ENCODE measurements at places on chromosomes 4 and X. TPM values are rescaled to one million over a fixed set of nuclear protein-coding genes. Genes with fewer than 3 reads are reported as not detected.

GRCh38 chrX:115906276-115906675 is 264.3 kb upstream of the AGTR2 start:
- no peak for DNase-seq

GRCh38 chr4:62359441-62360155 is 1159.5 kb downstream of the ADGRL3 start:
- DNase-seq, result no peak

GRCh38 chr4:88098993-88099752 is 59.3 kb downstream of the ABCG2 start:
- no peak for DNase-seq

DNA sequence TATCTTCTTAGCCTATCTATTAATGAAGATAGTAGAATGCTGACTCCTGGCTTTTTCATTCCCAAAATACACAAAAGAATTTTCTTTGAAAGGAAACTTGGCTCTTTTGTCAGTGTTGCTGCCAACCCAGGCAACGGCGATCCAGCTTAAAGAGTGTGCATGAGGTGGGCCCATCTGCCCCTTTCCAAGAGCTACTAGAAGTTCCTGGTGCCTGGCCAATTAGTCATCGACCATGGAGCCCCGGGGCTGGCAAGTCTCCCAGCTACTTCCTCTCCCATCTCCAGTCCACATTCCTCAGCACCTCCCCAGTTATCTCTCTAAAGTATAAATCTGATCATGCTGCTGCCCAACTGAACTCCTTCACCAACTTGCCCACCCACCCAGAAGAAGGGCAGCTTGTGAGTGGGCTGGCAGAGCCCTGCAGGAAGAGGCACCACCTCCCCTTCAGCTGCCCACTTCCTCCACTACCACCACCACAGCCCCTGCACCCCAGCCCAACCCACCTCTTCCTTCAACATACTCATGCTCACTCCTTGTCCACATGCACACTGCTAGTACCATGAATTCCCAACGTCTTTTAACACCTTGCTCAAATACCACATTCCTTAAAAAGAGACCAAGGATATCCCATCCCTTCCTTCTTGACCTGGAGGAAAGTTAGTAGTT is 158.2 kb upstream of the MAP3K15 start:
- no peak for DNase-seq

DNA sequence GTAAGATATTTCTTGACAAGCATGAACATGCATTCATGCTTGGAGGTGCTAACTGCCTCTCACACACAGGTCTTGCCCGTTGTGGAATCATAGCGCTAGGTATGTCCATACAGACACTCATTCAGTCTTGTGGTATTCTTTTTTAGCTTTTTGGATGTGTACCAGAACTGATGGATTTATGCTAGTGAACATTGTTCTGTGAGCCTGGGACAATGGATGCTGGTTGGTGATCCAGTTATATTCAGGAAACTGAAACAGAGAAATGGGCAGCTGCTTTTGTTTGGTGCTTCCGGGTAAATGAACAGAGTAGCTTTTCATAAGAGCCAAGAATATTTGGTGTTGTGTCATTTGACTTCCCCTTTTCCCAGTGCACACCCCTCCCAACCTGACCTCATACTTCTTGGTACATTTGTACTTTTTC is 78.9 kb upstream of the SLC4A4 start:
- DNase-seq, result no peak

DNA sequence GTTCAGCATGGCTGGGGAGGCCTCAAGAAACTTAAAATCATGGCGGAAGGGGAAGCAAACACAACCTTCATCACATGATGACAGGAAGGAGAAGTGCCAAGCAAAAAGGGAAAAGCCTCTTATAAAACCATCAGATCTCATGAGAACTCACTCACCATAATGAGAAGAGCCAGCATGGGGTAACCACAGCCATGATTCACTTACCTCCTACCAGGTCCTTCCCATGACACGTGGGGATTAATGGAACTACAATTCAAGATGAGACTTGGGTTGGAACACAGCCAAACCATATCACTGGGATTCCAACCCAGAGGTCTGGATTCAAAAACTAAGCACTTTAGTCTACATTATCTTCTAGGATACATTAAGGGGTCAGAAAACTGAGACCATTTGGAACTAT is 609.6 kb upstream of the SPANXN1 start:
- no peak for DNase-seq

DNA sequence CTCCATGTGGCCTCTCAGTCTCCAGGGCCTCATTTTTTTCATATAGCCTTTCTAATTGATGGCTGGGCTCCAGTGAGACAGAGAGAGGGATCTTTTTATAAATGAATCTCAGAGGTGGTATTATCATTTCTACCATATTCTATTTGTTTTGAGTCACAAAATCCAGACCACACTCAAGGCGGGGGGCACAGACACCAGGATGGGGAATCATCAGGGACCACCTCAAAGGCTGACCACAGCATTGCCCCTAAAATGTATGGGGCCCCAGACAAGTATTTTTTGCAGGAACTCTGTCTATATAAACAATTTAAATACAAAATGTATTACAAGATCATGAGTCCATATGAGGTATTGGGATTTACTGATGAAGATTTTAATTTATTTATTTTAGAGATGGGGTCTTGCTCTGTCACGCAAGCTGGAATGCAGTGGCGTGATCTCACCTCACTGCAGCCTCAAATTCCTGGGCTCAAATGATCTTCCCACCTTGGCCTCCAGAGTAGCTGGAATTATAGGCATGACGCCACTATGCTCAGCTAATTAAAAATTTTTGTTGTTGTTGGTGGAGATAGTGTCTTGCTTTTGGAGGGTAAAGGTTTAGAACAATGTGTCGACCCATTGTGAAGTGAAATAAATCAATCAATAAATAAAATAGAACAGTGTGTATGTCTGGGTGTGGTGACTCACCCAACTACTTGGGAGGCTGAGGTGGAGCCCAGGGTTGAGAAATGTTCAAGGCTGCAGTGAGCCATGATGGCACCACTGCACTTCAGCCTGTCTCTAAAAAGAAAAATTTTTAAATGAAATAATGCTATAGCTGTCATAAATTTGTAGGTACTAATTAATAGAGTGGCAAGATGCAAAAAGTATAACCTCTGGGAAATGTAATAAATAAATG is 29.4 kb downstream of the WDR13 start:
- no peak for DNase-seq

DNA sequence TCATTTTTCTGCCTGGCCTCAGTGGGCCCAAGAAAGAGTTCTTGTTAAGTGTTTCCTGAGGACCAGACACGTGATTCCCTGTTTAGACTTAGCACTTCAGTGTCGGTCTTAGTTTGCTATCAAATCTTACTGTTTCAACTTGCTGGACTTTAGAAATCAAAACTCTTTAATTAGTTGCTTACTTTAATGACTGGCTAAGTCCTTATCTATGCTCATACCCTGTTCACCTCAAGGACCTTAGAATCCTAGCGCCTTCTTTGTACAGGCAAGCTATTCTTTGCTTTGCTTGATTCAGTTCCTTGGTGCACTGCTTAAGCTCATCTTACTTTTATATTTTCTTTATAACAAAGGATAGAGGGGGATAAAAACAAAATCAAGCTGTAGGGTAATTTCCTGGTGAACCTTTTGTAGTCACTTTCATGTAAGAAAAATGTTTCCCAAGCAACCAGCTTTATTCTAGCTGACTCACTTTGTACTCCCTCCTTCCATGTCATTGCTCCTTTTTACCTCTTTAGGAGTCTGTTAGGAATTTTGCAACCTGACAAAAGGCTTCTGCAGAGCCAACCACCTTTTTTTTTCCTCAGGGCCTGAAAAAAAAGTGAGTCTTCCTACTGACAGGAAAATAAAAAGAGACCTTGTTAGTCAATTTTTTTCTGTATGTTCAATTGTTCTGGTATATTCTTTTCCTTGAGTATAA is 14.7 kb downstream of the WDR44 start:
- DNase-seq, result no peak

- no peak for DNase-seq
These were observed 69.6 kb upstream of the BCOR start for GRCh38 chrX:40167233-40167849.

GRCh38 chr4:37985730-37986275 is 25.6 kb downstream of the PTTG2 start:
- no peak for DNase-seq

- DNase-seq, result no peak
These were observed 18.9 kb downstream of the TSPAN5 start for GRCh38 chr4:98639523-98639922.

FRMPD4 gene
- 0.06 TPM for polyA plus RNA-seq

GC gene
- polyA plus RNA-seq, result 1.5 TPM

VCX3A gene
- not detected for polyA plus RNA-seq

COL4A6 gene
- 65.8 TPM for polyA plus RNA-seq

DCAF8L2 gene
- not detected for polyA plus RNA-seq

All from urinary bladder (tissue), 4 donors.